ENCODE measurements at places on chromosomes 3 and 15.

DNA sequence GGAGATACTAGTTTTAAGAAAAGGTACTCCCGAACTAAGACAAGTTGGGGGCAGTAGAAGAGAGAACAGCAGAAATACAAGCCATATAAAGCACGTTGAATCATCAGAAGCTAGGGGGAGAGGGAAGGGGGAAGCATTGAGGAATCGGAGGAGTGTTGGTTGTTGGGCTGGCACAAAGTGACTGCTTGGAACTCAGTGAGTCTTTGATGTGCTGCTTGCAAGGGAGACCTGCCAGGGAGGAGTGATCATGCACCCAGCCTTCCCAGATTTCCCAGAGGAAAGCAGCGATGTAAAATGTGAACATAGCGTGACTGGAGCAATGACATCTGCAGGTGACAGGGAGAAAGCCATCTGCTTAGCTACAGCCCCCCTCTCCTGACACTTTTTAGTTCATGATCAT lies 192.4 kb upstream of the IL12A start:
- no peak for ATAC-seq
- H3K4me1 ChIP-seq = no peaks in the 10 kb centered on the region
- H3K36me3 ChIP-seq = no peaks in the 10 kb centered on the region
- no peak overlapping the region for H3K27ac ChIP-seq

GRCh38 chr3:24340966-24341365 lies 153.7 kb downstream of the THRB start:
- no peak overlapping the region for H3K27ac ChIP-seq
- H3K4me3 ChIP-seq = no peak overlapping the region
- H3K27me3 ChIP-seq = no peaks in the 10 kb centered on the region

DNA sequence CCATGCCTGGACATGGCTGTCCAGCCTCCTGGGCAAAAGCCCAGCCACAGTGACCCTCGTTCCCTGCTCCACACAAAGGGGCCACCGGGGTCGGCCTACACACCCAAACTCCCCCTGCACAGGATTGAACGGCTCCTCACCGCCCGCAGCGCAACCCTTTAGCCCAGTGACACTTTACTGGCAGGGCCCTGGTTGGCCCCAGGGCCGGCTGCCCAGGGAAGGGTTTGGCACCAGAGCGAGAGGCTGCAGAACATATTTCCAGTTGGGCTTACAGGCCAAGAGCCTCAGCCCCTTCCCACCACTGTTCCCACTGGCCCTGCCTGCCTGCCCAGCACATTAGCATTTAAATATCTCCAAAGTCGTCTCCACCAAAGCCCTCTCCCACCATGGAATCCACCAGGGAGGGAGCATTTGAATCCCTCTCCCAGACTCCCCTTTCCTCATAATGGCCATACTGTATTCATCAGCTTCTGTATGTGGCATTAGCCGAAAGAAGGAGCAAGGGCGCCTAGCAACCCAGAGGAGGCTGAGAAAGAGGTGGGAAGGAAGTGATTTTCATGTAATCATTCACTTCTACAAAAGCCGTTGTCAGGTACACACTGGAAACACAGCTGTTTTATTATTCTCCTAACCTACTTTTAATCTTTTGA lies 85.4 kb downstream of the SLC6A11 start:
- peaks cover 9% of the 10 kb centered on the region for H3K27me3 ChIP-seq
- peaks cover 2% of the 10 kb centered on the region for H3K36me3 ChIP-seq
- ATAC-seq = peak; percentile 27

DNA sequence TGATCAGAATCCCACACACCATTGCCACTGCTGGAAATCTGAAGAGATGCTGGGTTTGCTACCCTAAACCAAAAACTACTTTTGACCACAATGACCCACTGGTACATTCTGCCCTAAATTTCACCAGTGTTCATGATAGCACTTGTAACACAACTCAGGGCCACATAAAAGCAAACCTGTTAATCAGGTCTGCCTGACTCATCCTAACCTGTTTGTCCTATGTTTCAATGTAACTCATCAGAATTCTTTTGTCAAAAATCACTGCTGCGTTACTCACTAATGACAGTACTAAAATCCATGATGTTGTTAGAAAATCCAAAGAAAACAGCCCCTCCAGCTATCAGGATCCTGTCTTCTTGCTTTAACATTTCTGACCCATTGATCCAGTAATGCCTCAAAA lies 55.6 kb upstream of the XCR1 start:
- peaks cover 20% of the 10 kb centered on the region for H3K4me1 ChIP-seq
- no peak overlapping the region for H3K4me3 ChIP-seq
- no peak for ATAC-seq
- H3K36me3 ChIP-seq = no peaks in the 10 kb centered on the region
- H3K27ac ChIP-seq = no peak overlapping the region

DNA sequence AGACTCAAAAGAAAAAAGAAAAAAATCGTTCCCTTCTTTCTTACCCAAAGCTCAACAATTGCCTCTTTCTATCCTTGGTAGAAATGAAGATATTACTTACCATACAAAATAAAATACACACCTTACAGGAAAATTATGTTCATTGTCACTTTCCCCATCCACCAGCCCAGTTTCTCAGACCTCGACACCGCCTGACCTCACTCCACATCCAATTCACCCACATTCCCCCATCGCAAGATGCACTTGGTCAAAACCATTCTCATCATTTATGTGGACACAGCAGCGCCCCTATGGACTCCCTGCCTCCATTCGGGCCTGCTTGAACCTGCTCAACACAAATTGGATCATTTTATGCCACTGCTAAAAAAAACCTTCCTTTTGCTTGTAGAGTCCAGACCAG lies 7.0 kb downstream of the ANPEP start:
- no peaks in the 10 kb centered on the region for H3K36me3 ChIP-seq
- H3K4me1 ChIP-seq = peaks cover 8% of the 10 kb centered on the region
- no peak overlapping the region for H3K4me3 ChIP-seq
- no peak for ATAC-seq

DNA sequence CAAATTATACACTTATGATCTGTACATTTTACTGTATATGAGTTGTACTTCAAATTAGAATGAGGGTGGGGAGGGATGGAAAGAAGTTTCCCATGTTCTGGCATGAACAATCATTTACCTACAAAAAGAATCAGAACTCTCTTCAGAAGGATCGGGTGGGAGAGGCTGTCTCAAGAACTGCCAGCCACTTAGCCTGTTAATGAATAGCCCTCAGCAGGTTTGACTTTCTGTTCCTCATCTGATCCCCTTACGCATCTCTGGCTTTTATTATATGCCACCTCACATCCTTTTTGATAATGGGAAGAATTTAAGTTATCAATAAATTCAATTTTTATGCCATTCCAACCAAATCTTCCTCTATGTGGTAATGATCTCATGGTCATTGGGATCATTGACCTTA lies 168.3 kb upstream of the TGFBR2 start:
- H3K4me3 ChIP-seq = no peak overlapping the region
- peak; percentile 78 for ATAC-seq
- H3K36me3 ChIP-seq = no peaks in the 10 kb centered on the region

DNA sequence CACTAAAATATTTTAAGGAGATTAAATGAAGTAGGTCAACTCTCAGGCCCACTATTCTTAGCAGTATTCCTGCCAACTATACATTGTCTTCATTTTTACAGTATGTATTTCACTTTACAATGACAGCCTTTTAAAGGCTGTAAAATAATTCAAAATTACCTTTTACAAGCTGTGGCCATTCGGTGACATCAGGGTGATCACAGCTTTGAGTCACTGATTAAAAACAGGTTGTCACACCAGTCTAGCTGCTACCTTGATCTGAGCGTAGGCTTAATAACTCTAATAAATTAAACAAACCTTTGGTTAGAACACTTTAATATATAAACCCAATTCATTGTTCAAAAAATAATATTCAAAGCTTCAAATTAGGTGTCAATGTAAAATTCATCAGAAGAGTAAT lies 29.9 kb downstream of the UBE3A start:
- peaks cover 59% of the 10 kb centered on the region for H3K4me1 ChIP-seq
- H3K27ac ChIP-seq = no peak overlapping the region
- no peaks in the 10 kb centered on the region for H3K27me3 ChIP-seq
- H3K4me3 ChIP-seq = no peak overlapping the region
- no peak for ATAC-seq

DNA sequence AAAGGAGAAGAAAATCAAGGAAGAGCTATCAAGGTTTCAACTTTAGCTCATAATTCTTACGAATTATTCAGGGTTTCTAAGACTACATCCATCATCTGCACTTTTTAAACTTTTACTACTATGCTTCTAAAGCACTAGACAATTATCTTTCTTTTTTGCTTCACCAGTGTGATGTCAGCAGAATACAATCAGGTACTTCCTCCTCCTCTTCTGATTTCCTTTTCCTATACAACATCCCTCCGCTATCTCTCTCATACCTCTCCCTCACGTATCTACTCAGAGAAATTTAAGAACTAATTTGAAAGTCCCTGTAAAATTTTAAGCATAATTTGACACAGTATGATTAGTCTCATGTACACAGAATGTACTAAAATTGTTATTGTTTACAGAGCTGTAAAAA lies 47.3 kb upstream of the USP50 start:
- no peaks in the 10 kb centered on the region for H3K4me1 ChIP-seq
- H3K27ac ChIP-seq = no peak overlapping the region
- H3K27me3 ChIP-seq = no peaks in the 10 kb centered on the region
- H3K36me3 ChIP-seq = peaks cover 42% of the 10 kb centered on the region

DNA sequence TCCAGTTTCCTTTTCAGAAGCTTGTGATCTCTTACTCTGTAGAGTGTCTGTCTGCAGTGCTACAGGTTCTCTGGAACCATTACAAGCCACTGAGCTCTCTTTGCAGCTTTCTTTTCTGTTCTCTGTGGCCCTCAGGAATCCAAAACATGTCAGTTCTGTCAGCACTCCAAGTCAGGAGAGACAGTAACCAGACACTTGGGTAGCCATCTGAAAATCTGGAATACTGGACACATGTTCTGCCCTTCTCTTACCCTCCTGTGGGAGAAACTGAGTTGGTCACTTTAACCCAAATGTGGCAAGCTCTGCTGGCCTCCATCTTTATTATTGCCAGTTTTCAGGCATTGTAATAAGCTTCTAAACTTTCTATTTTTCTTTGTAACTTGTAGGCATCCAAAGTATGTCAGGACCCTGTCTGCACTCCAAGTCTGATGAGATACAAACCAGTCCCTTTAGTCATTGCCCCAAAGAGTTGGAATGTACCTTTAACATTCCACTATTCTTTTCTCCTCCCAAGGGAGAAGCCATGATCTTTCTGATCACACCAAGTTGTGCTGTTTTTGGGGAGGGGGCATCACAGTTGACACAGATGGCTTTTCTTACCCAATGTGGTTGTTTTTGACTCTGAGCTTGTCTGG lies 183.7 kb downstream of the DPH6 start:
- no peaks in the 10 kb centered on the region for H3K4me1 ChIP-seq
- H3K27me3 ChIP-seq = no peaks in the 10 kb centered on the region
- no peak overlapping the region for H3K27ac ChIP-seq
- no peak for ATAC-seq

GRCh38 chr3:111902534-111902933 lies 43.5 kb downstream of the PHLDB2 start:
- no peaks in the 10 kb centered on the region for H3K4me1 ChIP-seq
- no peak overlapping the region for H3K4me3 ChIP-seq
- no peaks in the 10 kb centered on the region for H3K27me3 ChIP-seq
- H3K27ac ChIP-seq = no peak overlapping the region

DNA sequence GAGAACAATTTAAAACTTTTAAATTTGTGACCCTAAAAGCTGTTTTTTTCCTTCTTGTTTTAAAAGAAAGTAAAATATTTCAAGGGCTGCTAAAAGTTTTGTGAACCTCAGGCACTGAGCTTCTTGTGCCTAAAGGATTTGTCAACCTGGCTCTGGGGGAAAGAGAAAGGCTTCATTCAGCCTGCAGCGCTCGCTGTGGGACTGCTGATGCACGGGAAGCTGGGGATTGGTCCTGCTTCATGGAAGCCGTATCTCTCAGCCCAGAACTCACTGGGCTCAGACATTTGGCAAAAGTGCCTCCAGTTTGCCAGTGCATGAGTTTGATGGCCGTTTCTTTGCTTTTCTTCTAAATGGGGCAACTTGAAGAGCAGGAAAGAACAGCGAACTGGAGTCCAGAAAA lies 30.8 kb downstream of the TPRG1 start:
- no peak overlapping the region for H3K4me3 ChIP-seq
- no peaks in the 10 kb centered on the region for H3K36me3 ChIP-seq
- ATAC-seq = no peak

All from stimulated activated memory B cell treated with anti-CD40 and anti-IgM and Interleukin-4, amounts not matched to agents 10 μg/mL and 1 μg/mL and 100 μg/mL, for 72 hours (primary cell).